Adrenal gland (tissue), 19 donors: ENCODE measurements at places on chromosomes 2 and 18. TPM values are rescaled to one million over a fixed set of nuclear protein-coding genes. Genes with fewer than 3 reads are reported as not detected.

GRCh38 chr18:28178720-28179119 is 1.8 kb upstream of the CDH2 start:
- no peak for DNase-seq

DNA sequence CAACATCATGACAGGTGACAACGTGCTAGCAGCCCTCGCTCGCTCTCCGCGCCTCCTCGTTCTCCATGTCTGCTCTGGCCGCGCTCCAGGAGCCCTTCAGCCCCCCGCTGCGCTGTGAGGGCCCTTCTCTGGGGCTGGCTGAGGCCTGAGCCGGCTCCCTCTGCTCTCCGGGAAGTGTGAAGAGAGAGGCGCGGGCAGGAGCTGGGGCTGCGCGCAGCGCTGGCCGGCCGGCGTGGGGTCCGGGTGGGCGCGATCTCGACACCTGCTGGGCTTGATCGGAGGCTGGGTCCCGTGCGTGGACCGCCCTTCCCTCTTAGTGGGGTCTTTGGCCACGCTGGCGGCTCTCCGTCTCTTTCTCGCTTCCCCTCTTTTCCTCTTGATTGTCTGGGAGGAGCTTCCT is 195.5 kb downstream of the ANKRD30BL start:
- no peak for DNase-seq

The C2orf80 gene
- not detected for total RNA-seq

DNA sequence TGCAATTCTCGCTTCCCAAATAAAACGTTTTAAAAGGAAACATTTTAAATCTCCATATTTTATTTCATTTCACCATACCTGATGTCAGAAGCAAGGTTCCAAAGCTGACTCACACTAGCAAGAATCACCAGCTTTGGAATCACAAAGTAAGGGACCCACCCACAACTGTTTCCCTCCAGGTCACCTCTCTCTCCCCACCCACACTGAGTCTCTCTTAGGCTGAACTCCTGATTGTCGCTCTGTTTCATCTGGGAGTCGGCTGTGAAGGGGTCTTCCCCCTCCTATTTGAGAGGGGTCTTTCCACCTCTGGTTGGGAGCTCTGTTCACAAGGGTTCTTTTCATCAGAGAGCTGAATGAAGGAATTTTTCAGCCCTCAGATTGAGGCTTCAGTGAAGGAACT is 128.1 kb downstream of the L3MBTL4 start:
- DNase-seq, result no peak

GRCh38 chr18:2901423-2901985 is 54.7 kb downstream of the EMILIN2 start:
- DNase-seq, result no peak

DNA sequence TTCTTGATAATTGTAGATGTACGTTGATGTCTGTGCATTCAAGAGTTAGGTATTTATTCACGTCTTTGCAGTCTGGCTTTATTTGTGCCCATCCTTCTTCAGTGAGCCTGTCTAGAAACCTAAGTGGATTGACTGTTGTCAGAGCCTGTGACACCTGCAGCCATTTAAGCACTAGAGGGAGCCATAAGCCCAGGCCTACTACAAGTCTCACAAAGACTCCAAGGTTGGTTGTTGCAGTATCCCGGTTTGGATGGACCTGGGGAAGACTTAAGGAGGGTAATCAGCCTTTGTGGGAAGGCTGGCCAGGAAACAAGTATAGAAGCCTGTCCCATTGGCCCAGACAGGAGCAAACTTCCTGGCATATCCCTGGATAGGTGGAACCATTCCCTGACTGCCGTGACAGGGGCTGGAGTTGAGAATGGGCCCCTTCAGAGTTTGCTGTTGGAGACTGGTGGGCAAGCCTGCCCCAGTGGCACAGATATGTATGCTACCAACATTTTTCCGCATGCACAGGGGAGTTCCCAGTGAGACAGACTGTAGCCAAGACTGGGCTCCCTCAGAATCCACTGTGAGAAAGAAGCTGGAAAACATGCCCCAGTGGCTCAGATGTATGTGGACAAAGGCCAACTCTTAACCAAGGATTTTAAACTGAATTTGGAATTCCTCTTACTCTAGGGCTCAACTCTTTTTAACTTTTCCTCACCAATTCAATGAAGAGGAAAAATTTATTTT is 9.3 kb upstream of the LRRC30 start:
- DNase-seq, result peak; percentile 34

DNA sequence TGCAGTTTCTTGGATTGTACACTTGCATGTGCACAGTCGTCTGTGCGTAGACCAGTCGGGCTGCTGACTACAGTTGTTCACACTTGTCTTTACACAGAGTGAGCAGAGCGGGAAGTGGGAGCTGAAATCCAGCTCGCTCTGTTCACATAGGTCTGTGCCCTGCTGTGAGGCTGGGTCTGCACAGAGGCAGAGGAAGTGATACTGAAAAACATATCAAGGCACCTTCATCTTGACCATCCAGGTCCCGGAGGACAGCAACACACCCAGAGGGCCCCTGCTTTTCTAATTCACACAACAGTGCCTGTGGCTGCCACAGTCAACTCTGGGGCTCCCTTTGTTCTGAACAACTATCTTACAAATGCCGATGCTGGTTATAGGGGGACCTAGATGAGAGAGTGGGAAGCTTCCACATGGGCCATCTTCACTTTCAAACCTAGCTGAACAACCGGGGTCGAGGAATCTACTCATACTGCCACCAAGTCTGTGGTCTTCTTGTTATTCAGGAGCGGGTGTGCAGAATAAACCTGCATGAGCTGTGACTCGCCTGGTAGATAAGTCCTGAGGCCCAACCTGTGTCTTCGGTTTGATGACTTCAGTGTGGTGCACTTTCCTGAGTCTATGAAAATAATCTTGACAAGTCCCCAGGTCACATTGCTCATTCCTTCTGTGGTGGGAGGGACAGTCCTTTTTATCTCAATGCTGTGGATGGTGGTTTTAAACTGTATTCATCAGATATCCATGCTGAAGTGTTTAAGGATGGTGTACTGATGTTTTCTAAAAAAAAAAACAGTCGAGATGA is 3.5 kb upstream of the ADNP2 start:
- DNase-seq, result no peak

DNA sequence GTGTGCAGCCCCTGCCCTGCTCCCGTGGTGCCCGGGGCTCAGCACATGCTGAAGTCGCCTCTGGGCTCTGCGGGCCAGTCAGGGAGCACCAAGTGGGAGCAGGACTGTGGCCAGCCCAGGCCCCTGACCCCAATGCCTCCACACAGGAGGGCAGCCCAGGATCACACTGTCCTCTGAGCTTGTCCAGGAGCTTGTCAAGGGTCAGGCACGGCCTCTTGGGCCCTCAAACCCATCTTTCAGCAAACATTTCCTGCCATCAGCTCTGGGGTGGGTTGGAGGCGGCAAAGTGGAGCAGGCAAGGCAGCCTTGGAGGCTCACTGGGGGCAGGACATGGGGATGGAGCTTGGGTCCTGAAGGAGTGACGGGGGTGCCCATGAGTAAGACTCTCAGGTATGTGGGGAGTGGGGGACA is 10.3 kb downstream of the SNED1 start:
- peak; percentile 16 for DNase-seq

- DNase-seq, result no peak
Observed at GRCh38 chr18:63254716-63255399, 64.7 kb downstream of the BCL2 start.

- no peak for DNase-seq
Observed at GRCh38 chr2:132813422-132813821, 143.4 kb upstream of the LYPD1 start.

The SCLY gene
- 7.8 TPM for total RNA-seq

The ZDBF2 gene
- total RNA-seq, result 10.5 TPM

GRCh38 chr18:66966171-66966570 is 362.3 kb upstream of the CDH19 start:
- no peak for DNase-seq

DNA sequence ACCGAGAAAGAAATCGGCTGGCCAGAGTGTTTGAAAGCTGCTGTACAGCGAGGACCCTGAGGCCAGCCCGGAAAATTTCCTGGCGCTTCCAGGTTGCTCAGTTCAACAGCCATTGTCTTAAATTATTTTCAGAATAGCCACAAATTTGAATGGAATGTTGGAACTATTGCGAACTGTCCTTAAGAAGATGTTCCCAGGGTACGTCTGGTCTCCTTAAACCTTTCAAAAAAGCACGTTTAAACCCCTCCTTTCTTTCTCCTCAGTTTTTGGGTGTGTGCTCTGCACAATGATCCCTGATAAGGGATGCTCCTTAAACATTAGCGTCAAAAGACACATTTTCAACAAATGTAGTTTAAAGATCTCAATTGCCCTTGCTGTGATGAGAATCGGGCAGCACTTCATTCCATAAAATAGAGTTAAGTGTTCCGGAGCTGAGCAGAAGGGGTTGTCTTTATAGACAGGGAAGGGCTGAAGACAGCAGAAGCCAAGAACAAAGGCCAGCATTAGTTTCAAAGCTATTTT is 14.5 kb upstream of the LPIN2 start:
- no peak for DNase-seq

GRCh38 chr2:241163601-241164118 is 13.4 kb downstream of the PPP1R7 start:
- DNase-seq, result no peak

GRCh38 chr2:149832324-149832723 is 244.7 kb upstream of the MMADHC start:
- DNase-seq, result no peak

The CPO gene
- 0.24 TPM for total RNA-seq

DNA sequence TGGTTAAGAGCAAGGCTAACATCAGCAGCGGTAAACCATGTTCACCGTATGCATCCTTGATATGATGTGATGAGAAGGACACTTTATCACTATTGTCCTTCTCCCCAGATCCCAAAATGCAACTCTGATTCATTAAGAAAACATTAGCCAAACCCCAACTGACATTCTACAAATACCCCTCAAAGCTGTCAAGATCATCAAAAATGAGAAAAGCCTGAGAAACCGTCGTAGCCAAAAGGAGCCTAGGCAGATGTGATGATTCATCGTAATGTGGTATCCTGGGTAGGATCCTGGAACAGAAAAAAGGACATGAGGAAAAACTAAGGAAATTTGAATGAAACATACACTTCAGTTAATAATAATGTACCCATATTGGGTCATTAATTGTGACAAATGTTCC is 67.3 kb upstream of the ST6GAL2 start:
- DNase-seq, result no peak

- DNase-seq, result no peak
Observed at GRCh38 chr2:138359532-138359931, 142.0 kb upstream of the SPOPL start.

The LOXHD1 gene
- not detected for total RNA-seq

The ACMSD gene
- 0.69 TPM for total RNA-seq
